Stimulated activated naive CD4-positive, alpha-beta T cell treated with Interleukin-2 at 50 U/mL for 16 hours (primary cell): ENCODE measurements at places on chromosomes 16 and 17.

GRCh38 chr16:10620120-10620519 lies 39.7 kb upstream of the EMP2 start:
- DNase-seq, result no peak

- DNase-seq, result no peak
These were observed 455 bp upstream of the GRB7 start for GRCh38 chr17:39737206-39737759.

DNA sequence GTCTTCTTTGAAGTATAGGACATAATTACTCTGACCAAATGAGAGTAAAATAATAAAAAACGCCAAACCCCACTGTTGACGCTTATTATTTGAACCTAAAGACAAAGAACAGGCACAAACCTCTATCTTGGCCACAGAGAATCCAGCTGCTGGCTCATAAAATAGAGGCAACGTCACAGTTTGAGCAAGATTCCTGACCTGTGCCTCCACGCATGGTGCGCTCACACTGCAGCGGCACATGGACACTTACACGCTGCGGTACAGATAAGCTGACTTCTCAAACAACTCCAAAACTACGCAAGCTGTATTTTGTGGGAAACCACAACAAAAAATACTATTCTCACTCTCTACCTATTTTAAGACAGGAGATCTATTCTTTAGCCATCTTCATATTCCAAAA lies 38.8 kb upstream of the TRAP1 start:
- DNase-seq, result no peak

DNA sequence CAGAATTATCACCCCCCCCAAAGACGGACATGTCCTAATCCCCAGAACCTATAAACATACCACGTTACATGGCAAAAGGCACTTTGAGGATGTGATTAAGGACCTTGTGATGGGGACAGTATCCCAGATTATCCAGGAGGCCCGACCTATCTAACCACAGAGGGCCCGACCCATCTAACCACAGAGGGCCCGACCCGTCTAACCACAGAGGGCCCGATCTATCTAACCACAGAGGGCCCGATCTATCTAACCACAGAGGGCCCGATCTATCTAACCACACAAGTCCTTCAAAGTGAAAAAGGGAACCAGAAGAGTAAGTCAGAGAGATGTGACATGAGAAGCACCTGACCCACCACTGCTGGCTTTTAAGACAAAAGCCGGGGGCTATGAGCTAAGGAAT lies 56.8 kb downstream of the ANKFY1 start:
- no peak for DNase-seq

DNA sequence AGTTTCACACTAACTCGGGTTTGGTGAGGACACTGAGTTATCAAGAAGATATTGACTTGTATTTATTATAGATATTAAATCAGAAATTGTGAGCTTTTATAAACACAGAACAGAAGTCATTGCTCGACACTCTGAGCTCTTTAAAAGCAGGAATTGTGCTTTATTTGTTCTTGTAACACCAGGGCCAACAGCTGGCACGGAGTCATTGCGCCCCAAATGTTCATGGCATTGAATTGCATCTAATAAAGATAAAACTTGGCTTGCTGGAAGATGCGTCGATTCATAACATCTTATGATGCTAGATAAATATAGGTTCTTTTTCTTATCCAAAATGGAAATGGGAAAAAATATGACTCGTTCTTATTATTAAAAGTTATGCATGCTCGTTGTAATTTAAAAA lies 11.8 kb upstream of the MLYCD start:
- no peak for DNase-seq
